Dermis blood vessel endothelial cell (primary cell): ENCODE measurements at places on chromosomes 7 and 10. TPM values are rescaled to one million over a fixed set of nuclear protein-coding genes. Genes with fewer than 3 reads are reported as not detected.

Gene SLC12A9
- 37.1 and 39.9 TPM in 2 replicates for total RNA-seq

Gene TSPAN15
- 108 and 175 TPM in 2 replicates for total RNA-seq

Gene FZD1
- 3.6 and 6.0 TPM in 2 replicates for total RNA-seq

Gene CC2D2B
- total RNA-seq: 0.88 and 1.2 TPM in 2 replicates

Gene SRPK2
- total RNA-seq: 59.2 and 97.9 TPM in 2 replicates

Gene OPN1SW
- total RNA-seq: not detected in 2 replicates
